ENCODE measurements at places on chromosomes 1 and 21. TPM values are rescaled to one million over a fixed set of nuclear protein-coding genes. Genes with fewer than 3 reads are reported as not detected.
A peak's percentile ranks its signal among the peaks of the same experiment; 100 is the strongest.

- no peak for DNase-seq
Observed at GRCh38 chr1:43634721-43635120, 15.2 kb upstream of the KDM4A start.

DNA sequence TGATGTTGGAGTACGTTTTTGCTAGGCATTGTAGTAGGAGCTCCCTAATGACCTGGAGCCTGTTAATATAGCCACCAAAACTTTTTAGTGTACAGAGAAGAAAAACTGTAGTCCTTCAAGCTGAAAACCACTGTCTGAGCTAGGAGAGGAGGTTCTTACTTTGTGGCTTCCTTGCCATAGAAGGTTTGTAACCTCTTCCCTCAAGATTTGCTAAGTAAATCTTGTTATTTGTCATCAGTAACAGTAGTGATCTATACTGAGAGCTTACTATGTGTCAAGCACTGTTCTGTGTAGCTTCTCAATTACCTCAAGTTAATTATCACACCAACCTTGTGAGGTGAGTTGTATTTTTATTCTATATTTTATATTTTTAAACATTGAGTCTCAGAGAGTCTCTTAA, 21.2 kb upstream of the LRRC8C start:
- DNase-seq, result no peak

- DNase-seq, result no peak
Observed at GRCh38 chr1:11643782-11644181, 10.4 kb downstream of the FBXO2 start.

DNA sequence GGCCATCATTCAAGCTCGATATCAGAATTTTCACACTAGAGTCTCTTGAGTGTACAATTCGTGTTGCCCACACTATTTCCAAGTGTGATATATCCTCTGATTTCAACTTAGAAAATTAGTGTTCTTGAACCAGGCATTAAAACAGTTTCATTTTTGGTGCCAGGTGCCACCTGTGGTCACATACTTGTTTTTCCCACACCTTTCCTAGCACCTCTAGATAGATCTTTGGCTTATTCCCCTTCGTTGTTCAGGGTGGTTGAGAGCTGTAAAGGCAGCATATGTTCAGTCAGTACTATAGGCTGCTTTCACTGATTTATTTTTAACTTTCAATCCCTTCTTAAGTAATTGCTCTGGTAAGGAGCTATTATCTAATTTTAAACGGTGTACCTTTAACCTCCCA, 131.1 kb downstream of the NEK7 start:
- DNase-seq, result no peak

DNA sequence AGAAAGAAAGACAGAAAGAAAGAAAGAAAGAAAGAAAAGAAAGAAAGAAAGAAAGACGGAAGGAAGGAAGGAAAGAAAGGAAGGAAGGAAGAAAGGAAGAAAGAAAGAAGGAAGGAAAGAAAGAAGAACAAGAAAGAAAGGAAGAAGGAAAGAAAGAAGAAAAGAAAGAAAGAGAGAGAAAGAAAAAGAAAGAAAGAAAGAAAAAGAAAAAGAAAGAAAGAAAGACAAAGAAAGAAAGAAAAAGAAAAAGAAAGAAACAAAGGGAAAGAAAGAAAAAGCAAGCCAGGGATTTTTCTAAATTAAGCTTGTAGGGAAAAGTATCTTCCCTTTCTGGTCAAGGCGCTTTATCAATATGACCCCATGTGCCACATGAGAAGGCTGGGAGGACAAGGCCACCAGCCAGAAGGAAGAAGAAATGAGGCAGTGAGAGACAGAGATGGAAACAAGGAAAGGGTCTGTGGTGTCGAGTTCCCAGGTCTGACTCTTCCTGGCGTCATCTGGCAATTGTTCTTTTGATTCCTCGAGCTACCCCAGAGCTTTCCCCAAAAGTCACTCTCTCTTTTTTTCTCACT, 88.4 kb upstream of the LPGAT1 start:
- DNase-seq, result no peak

GRCh38 chr1:53677486-53677885, 61.5 kb downstream of the GLIS1 start:
- DNase-seq, result no peak

DNA sequence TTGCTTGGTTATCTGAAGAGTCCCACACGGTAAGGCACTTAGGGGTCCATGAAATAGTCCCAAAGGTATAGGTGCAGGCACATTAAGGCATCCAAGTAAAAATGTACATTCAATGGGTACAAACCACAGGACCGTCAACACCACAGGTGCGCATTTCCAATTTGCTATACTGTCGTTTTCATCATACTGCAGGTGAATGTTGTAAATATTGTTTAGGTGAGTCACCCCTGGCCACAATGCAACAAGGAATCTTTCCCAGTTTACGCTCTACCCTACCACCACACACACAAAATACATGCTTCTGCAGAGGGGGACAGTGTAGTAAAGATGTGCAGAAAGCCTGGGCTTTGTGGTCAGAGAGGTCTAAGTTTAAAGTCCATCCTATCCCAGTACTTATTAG, 13.7 kb downstream of the CADM3 start:
- DNase-seq, result no peak

Gene GCSAML
- 0.04 TPM for total RNA-seq

Gene GFI1
- total RNA-seq, result 1.3 TPM

Gene SORT1
- 65.2 TPM for total RNA-seq

- no peak for DNase-seq
Observed at GRCh38 chr1:55313903-55314302, 98.7 kb upstream of the USP24 start.

GRCh38 chr1:216722821-216723220, 408 bp downstream of the ESRRG start:
- DNase-seq, result no peak

Gene TTC34
- total RNA-seq, result under 0.01 TPM

DNA sequence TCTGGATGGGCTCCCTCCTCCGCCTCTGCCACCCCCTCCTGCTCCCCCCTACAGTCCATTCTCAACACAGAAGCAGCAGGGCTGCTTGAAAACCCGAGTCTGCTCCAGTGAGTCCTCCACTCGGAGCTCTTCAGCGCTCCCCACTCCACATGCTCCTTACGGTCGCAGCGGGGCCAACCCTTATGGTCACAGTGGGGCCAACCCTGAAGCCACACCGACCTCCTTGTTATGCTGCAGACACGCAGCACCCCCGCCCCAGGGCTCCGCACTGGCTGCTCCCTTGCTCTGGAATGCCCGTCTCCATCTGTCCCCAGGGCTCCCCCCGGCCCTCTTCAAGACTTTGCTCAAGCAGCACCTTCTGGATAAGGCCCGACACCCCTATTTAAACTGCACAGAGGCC, 22.6 kb downstream of the GPR157 start:
- no peak for DNase-seq

DNA sequence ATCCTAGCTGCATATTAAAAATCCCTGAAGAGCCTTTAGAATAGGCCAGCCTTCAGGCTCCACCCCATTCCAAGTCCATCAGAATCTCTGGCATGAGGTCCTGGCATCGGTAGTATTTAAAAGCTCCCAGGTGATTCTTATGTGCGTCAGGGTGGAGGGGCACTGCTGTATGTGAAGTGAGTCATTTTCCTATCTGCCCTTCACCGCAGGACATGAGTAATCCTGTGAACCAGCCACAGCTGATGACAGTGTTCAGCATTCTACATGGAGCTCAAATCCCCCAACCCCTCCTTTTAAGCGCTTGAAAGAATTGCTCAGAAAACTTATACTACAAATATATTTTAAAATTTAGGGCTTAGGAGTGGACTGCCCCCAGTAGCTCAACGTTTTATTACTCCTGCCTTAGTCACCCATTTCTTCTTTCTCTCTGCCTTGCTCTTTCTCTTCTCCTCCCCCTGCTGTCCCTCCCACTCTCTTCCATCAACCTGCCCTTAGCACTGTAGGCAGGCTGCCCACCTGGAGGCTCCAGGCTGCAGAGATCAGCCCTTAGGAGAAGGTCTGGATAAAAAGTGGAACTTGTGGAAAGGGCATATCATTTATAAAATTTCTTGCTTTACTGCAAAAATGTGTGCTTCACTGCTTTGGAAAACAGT, 73.8 kb upstream of the ZNF281 start:
- DNase-seq, result peak; percentile 99

DNA sequence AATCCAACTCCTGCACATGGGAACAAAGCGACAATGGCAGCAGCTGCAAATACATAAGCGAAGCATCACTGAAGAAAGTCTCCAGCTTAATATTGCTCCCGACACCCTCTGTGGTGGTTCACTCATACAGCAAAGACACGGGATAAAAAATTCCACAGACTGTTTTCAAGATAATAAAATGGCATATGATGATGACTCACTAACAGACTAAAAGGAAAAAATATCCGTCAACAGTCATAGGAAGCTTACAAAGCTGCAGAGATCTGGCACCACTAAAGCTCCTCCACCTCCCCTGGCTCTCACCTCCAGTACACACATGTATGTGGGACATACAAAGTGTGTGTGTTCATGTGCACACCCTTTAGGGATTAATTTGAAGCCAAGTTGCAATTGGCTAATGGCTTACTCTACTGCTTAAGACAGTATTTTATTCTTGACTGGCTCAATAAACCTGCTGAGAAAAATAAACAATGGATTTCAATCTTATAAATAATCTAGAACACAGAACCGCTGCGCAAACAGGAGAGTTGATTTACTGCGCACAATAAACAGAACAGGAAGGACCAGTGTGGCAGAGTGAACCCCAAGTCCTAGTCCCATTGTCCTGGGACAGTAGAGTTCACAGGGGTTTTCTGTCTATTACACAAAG, 94.4 kb downstream of the SLC45A1 start:
- no peak for DNase-seq
